Stimulated activated CD4-positive, alpha-beta T cell treated with anti-CD3 and anti-CD28 coated beads, Interleukin-15, amount 100 ng/mL, for 1 hour (primary cell): ENCODE measurements at places on chromosomes 4 and X.

GRCh38 chr4:74878323-74878722, 54.6 kb upstream of the PARM1 start:
- DNase-seq: no peak

DNA sequence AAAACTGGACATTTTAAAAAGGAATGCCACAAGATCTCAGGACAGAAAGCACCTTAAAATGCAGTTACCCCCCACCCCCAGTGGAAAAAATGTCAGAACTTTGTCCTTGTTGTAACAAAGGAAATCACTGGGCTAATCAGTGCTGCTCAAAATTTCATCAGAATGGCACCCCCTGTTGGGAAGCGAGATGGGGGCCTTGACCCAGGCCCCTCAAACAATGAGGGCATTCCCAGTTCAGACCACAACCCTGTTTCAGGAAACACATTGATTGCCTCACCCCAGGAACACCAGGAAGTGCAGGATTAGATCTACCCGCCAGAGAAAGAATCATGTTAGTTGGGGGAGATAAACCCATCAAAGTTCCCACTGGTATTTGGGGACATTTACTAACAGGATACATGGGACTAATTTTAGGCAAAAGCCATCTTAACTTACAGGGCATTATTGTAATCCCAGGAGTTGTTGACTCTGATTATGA, 16.4 kb downstream of the SPIN2B start:
- DNase-seq: no peak

- no peak for DNase-seq
Measured at GRCh38 chr4:7817877-7818398, 121.7 kb downstream of the AFAP1 start.

- no peak for DNase-seq
Measured at GRCh38 chrX:65702956-65703355, 35.5 kb downstream of the MSN start.

- DNase-seq: no peak
Measured at GRCh38 chrX:47597222-47597621, 15.0 kb downstream of the TIMP1 start.

GRCh38 chrX:13469963-13470684, 99.3 kb upstream of the EGFL6 start:
- no peak for DNase-seq

DNA sequence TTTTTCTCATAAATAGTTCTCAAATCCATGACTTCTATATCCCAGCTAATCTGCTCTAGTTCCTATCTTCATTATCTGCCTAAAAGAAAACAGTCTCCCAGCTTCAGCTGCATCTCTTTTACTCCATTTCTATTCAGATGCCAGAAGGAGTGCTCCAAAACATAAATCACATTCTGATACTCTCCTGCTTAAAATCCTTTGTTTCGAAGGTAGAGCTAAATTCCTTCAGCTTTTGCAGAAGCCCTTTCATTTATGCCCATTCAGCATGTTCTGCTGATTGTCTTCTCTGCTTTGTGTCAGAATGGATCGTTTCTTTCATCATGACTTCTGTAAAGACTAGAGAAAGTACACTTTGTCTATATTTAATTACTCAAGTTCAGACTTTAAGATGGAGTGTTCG, 440.1 kb upstream of the SMIM31 start:
- no peak for DNase-seq

DNA sequence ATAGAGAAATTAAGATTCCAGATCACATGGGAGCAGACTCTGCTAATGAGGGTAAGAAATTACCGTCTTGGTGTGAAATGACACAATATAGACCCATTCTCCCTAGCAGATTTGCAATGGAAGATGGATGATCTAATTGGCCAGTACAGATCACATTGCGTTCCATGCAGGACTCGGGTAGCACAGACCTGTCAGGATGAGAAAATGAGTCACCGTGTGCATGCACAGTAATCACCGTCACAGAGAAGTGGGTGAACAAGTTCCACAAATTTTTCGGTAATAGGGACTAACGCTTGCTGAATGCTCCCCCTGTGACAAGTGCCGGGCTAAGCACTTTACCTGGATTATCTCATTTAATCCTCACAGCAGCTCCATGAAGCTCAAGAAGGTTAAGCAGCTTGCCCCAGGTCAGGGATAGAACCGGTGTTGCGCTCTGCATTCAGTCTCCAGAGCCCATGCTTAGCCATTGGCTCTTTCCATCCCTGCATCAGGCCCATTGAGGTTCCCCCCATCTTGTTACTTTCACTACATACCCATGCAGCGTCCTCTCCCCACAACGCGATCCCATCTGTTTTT, 375.6 kb downstream of the FBXW7 start:
- no peak for DNase-seq

DNA sequence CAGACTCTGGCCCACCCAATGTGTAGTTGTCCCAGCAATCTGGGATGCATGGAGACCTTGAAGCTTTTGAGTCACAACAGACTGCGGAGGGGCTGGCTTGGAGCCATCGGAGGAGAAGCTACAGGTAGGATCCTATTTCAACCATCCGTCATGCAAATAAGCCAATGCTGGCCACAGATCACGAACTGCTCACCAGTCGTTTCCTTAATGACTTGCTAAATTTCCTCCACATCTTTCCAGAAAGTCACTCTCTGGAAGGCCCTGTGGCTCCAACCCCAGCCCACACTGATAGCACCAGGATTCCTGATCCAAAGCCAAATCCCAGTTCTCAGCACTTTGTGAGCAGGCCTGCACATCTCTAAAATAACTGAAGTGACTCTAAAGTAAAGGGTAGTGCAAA, 321.3 kb downstream of the RAB28 start:
- no peak for DNase-seq

- no peak for DNase-seq
Measured at GRCh38 chr4:15352524-15352923, 75.3 kb upstream of the C1QTNF7 start.

GRCh38 chr4:24517676-24518075, 66.7 kb downstream of the DHX15 start:
- DNase-seq: no peak

DNA sequence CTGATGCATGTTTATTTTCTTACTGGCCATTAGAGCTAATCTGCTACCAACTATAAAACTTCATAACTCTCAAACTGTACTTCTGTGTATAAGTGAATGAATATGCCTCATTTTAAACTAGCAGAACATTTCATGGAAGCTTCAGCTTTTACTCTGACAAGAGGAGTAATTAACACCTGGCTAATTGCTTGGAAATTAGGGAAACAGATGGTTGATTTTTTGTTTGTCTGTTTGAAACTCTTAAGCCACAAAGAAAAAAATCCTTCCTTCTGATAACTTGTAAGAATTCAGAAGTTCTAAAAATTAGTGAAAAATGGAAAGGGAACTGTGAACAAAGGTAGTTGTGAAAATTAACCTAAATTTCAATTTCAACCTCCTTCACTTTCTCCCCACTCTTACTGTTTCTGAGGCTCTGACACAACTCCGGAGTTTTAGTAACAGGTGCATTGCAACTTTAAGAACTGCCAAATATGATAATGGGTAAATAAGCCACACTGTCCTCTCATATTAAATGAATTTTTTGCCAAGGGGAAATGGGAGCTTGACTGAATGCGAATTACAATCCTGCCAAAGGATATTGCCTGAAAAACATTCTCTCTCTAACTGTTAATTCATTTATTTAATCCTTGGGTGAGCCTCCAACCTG, 1.0 kb downstream of the EGF start:
- no peak for DNase-seq

GRCh38 chrX:74063426-74064155, 240.4 kb upstream of the ZCCHC13 start:
- no peak for DNase-seq

GRCh38 chrX:40663078-40663740, 15.8 kb upstream of the CXorf38 start:
- no peak for DNase-seq

DNA sequence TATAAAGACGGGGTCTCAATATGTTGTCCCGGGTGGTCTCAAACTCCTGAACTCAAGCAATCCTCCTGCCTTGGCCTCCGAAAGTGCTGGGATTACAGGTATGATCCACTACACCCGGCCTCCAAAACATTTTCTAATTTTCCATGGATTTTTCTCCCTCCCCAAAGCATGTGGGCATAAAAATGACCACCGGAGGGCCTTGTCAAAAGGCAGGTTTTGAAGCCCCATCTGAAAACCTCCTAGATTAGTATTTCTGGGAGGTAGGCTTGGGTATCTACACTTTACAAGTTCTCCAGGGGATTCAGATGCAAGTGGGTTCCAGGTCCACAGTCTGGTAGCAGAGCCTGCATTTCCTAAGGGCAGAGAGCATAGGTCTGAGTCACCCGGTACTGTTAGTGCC, 1.4 kb upstream of the GPR173 start:
- no peak for DNase-seq

DNA sequence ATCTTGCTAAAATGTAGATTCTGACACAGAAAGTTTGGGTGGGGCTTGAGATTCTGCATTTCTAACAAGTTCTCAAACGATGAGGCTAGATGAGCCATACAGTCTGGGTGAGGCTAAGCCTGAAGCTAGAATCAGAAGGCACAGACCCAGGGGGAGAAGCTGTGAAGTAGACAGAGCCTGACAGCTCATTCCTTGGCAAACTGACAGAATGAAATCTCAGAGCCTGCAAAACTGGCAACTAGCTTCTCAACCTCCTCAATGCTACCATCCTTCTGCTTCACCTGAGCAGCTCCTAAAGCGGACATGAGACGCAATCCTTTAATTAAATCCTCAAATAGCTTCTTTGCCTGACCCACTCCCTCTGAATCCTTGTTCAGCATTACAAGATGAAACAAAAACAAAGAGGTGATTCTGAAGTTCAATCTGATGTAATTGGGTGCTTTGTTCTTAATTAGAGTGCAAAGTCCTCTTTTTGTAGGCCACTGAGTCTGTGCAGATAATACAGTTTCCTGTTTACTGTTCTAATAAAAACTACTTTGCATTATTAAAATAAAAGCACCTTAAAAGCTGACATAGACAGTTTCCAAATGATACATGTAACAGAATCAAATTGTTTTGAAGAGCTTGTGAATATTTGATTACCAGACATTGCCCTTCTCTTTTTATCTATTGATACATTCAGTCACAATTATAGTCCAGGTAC, 71.0 kb upstream of the BMP2K start:
- no peak for DNase-seq

- no peak for DNase-seq
Measured at GRCh38 chrX:85107407-85107806, 103.7 kb downstream of the APOOL start.

GRCh38 chrX:150365051-150365989, 2.2 kb downstream of the MAMLD1 start:
- no peak for DNase-seq

DNA sequence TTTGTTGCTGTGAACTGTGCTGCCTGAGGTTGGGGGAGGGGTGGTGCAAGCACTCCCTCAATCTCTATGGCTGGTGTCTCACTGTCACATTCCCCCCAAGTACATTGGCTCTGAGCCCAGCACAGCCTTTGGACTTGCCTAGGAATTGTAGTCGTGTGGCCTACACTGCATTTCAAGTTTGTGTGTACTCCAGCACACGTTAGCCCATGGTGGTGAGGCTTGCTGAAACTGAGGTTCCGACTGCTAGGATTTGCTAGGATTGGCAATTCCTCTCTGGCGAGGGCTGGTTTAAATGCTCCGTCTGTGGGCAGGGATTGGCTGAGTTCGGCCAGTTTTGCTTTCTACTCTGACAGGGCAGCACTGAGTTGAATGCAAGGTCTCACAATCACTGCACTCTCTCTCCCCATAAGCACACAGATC, 121.7 kb upstream of the CXXC4 start:
- no peak for DNase-seq

GRCh38 chr4:43380093-43380492, 487.6 kb downstream of the GRXCR1 start:
- DNase-seq: no peak

- DNase-seq: no peak
Measured at GRCh38 chr4:108738003-108738706, 24.7 kb downstream of the ETNPPL start.

DNA sequence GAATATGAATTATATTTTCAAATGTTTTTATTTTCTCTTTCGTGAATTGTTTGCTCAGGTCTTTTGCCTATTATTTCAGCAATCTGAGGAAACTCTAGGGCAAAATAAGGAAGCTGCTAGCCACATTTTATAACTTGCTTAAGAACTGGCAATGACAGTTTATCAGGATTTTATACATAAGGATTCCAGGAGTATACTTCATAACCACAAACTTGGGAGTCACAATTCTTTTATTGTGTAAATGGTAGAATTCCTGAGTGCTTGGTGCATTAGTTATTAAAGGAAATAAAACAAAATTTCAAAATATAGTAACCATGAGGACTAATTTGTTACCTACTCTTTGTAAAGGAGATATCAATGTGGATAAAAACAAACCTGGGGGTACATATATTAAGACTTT, 54.4 kb downstream of the PALLD start:
- DNase-seq: no peak

DNA sequence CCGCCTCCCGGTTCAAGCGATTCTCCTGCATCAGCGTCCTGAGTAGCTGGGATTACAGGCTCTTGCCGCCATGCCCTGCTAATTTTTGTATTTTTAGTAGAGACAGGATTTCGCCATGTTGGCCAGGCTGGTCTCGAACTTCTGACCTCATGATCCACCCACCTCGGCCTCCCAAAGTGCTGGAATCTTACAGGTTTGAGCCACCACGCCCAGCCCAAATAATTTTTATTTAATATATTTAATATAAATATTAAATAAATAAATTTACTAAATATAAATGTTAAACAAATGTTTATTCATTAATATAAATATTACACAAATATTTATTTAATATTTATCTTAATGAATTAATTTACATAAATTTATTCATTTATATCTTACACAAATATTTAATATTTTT, 120.2 kb downstream of the SHOX start:
- no peak for DNase-seq

GRCh38 chr4:184099000-184099399, 118.7 kb downstream of the ENPP6 start:
- DNase-seq: no peak

DNA sequence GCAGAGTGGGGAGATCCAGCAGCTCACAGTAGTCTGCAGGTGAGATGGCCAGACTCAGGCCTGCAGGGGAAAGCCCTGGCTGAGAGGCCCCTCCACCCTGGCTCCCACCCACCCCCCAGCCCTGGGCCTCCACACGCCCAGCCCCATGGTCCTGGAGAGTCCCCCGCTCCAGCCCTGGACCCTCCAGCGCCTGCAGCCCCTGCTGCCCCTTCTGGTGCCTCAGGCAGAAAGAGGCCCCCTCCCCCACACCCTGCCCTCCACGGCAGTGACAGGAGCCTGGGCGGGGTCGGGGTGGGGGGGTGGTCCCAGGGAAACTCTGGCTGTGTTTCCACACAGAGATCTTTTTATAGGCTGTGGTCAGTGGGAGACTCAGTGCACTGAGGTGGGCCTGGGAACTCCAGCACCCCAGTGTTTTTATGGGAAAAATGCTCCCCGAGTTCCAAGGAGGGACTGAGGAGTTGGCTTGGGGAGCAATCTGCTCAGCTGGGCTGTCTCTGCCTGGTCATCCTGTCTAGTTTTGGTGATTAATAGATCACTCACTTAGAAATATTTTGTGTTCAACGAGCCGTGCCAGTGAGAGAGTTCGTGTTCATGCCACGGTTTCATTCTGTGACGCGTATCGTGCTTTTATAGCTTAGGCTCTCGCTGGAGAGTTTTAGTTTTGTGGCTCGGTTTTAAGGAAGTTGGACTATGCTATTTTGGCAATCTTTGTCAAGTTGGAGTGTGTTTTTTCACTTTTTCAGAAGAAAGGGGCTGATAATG, 53.1 kb upstream of the HGFAC start:
- DNase-seq: no peak

GRCh38 chr4:74335341-74336021, 27.2 kb downstream of the EPGN start:
- DNase-seq: no peak
